Hepatic stellate cell (primary cell): ENCODE measurements at places on chromosomes 6 and 20.

DNA sequence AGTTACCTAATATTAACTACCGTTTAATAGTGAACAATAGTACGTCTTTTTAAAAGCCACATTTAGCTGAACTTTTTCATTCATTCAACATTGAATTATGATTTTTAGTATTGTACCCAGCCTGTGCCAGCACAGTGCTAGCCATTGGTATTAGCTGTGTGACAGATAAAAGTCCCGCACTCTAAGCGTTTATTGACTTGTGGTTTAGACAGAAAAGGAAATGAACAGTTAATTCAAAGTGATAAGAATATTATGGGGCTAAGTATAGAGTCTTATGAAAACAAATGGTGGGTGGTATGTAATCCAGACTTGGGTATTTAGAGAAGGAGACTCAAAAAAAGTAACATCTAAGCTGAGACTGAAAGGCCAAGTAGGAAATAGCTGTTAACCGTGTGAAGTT lies 202.3 kb downstream of the RPS12 start:
- no peak for DNase-seq

DNA sequence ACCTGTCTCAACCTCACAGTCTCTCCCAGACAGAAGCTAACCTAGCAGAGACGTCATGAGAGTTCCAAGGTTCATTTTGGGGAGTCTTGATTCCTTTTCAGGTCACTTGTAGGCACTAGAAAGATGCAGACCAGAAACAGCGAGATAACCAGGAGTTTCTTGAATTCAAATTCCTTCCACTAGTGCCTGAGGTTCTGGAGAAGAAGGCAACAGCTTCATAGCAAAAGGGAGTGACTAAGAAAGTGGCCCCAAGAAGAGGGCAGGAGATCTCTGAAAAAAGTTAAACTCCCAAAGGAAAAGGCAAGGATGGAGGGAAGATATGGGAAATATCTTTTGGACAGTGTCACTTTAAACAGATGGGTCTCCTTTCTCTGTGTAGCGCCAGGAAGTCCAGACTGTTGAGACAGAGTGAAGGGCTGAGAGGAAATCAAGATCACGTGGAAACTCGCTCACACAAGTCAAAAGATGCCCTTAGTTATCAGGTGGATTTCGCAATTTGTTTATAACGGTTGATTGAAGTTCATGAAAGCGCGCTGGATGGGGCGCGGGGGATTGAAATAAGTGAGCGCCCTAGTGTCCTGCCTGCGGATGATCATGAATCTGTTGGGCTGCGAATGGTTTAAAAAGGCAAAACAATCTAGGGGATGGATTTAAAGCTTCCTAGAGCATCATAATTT lies 4.8 kb upstream of the PRSS16 start:
- DNase-seq, result no peak

GRCh38 chr20:50417023-50417329 lies 93.2 kb upstream of the PTPN1 start:
- no peak for DNase-seq

DNA sequence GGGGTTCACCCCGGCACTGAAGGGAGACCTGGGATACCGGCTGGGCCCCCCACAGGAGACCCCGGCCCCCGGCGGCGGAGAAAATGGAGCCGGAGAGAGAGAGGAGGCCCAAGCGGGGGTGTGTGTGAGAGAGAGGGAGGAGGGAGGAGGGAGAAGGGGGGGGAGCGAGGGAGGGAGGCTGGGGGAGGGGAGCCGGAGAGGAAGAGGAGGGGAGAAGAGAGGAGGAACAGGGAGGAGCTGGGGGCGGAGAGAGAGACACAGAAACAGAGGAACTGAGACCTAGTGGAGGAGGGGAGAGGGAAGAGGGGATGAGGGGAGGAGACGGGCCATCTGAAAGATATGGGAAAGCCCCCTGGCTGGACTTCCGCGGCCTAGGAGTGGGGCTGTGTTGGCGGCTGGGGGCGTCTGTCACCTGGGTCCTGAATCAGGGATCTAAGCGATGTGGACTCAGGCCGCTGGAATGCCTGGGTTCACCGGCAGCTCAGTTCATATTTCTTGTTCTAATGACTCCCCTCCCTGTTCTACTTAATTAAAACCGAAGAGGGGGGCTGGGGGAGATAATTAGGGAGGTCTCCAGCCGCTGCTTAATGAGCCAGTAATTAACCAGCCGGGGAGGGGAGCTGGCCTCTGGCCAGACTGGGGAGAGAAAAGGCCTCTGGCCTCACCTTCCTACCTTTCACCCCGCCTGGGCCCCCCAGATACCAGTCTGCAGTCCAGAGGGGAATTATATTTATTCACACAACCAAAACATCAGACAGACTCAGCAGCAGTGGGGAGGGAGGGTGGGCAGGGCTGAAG lies at the start of gene PBX2:
Gene PBX2 (minus strand): TSS at position 149 of the 798 bp plus-strand sequence. CDS start 287 bp downstream, outside the sequence.
- peak; percentile 73 for DNase-seq

DNA sequence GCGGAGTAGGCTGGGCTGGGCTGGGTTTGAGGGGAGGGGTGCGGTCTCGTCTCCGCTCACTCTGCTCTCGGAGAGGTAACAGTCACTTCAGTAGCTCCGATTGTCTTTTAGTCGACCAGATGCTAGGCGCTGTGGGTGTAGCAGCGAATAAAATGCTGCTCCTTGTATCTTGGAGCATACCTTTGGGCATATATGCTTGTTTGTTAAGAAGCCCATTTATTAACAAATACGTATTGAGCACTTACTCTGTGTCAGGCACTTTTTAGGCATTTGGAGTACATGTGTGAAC lies 545 bp downstream of the ACTR5 start:
- DNase-seq, result no peak

- no peak for DNase-seq
Observed at GRCh38 chr6:53373638-53374037, 24.9 kb upstream of the ELOVL5 start.

DNA sequence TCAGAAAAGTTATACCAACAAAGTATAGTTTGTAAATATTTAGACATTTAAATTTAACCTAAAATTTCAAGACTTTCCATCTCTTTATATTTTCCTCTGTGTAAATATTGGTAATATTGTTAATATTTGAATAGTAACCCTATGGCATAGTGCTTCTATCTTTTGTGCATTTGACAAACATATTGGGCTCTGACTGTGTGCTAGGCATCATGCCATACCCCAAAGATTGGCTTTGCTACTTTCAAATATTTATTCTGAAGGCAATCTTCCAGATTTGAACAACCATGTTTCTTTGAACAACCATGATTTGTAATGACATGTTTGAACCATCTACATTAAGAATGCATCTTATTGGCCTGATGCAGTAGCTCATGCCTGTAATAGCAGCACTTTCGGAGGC lies 15.5 kb upstream of the PRDM1 start:
- no peak for DNase-seq

DNA sequence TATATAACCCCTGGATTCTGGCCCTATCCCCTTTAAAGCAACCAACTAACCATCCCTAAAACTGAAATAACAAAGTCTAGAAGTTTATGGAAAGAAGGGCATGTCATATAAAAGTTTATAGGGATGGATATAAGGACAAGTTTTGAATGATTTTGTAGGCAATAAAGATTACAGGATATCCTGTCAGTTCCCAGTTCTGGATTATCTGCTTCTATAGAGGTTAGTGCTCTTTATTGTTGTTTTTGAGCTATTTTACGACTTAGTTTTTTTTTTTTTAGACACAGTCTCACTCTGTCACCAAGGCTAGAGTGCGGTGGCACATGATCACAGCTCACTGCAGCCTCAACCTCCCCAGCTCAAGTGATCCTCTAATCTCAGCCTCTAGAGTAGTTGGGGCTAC lies 48.3 kb downstream of the ZFP64 start:
- DNase-seq, result no peak

DNA sequence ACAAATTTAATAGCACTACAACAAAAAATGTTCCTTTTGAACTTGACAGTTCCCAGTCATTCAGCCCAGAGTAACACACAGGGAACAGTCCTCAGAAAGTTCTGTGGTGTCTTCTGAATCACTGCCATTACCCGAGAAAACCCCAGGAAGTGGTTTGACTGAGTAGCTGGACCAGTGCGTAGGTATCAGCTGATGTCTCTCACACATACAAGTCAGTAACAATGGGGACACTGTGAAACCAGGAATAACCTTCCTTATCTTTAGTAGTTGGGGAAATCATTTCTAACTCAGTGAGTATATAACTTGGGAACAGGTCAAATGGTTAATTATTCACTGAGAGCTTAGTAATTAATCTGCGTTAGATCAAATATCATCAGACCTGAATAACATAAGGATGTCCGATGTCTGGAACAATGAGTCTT lies 73.1 kb downstream of the HIVEP2 start:
- DNase-seq, result peak; percentile 41

DNA sequence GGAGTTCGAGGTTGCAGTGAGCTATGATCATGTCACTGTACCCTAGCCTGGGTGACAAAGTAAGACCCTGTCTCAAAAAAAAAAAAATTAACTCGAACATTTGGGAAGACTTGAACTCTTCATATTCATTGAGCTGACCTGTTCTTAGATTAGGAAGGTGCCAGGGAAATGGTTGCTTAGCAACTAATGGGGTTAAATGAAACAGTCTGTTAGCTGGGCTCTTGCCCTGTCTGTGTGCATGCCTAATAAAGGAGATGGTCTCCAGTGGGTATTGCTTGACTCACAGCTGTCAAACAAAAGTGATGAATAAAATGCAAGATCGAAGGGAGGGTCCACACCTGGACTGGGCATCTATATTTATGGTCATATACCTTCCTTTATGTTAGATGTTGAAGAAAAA lies 101.8 kb downstream of the KLHL32 start:
- no peak for DNase-seq

GRCh38 chr6:137652961-137653705 lies 158.9 kb upstream of the OLIG3 start:
- no peak for DNase-seq

- DNase-seq, result peak; percentile 81
Observed at GRCh38 chr20:381581-382290, 1.2 kb downstream of the TRIB3 start.
